ENCODE measurements at places on chromosomes 2 and 18.

GRCh38 chr2:135875491-135876065 lies 665 bp downstream of the MCM6 start:
- peak; percentile 20 for DNase-seq

GRCh38 chr2:26477911-26478253 lies at the start of gene OTOF:
OTOF (minus strand) TSS chr2:26478124.
- DNase-seq = peak; percentile 10

DNA sequence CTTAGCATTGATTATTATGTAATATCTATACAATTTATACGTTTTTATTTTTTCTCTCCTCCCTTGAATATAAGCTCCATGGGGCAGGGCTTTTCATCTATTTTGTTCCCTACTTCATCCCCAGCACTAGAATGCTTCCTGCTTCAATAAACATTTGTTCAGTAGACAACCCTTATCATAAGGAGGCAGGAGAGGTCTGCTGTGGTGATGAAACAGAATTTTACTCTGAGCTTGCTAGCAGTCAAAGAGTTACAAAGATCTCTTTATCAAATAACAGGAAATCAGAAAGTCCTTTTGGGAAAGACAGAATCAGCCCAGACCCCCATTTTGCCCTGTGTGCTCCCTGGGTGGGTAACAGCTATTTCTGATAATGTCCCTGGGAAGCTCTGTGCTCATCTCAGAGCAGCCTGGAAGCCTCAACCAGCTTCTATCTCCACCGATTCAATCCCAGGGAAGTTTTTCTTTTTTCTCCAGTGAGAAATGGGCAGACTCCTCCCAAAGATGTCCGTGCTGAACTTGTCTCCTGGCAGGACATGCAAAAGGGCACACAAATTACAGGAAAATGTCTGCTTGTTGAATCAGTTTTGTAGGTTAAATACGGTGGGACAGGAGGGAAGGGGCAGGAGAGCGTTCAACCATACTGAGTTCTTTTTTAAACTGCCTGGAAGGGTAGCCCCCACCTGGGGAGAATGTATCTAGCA lies 84.7 kb upstream of the PKDCC start:
- no peak for DNase-seq

DNA sequence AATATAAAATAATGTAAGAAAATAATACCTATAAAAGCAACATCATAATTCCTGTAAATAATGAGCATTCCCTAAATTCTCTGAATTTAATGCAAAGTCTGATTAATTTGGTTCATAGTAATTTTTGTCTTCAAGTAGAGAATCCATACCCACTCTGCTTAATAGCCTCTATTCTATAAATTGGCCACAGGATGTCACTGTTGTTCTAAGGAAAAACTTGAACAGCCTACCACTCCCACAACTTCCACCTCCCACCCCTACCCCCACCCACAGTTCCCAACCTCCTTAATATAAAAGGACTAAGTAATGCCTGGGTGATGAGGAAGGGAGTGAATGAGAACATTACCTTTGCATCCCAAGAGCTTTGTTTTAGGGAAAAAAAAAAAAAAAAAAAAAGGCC lies 27.2 kb upstream of the BBS5 start:
- DNase-seq = peak; percentile 4

GRCh38 chr2:28880193-28880592 lies 10.1 kb upstream of the TRMT61B start:
- no peak for DNase-seq

- DNase-seq = no peak
Observed at GRCh38 chr2:232273903-232274643, 104.5 kb upstream of the ALPP start.

GRCh38 chr2:220646424-220646823 lies 925.7 kb downstream of the EPHA4 start:
- DNase-seq = no peak

- DNase-seq = no peak
Observed at GRCh38 chr18:39480494-39481195, 1915.0 kb upstream of the CELF4 start.

GRCh38 chr2:181805228-181806038 lies 86.1 kb upstream of the ITPRID2 start:
- DNase-seq = no peak

DNA sequence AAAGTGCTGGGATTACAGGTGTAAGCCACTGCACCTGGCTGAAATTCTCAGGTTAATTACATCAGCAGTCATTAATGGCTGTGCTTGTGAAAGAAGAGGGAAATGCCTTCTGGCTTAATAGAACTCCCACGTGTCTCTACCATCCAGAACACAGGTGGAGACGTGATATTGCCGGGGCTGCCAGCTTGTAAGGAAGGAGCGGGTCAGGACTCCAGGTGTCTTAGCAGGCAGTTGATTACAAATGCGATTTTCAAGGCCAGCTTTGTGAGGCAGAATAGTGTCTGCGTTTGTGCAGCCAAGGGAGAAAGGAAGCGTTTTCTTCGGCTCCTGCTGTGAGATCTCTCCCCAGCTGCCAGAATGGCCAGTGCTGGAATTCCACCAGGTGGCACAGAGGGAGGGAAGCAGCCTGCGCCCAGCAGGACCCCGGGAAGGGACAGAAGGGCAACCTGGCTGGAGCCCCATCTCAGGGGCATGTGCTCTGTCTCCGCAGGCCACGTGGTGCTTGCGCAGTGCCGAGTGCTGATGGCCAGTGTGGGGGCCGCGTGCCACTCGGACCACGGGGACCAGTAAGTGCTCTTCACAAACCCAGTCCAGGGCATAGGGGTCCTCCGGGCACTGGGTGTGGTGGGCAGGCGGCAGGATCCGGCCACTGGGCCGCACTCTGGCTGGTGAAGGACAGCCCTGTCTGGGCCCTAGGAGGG lies 3.7 kb upstream of the ESPNL start:
- DNase-seq = no peak

DNA sequence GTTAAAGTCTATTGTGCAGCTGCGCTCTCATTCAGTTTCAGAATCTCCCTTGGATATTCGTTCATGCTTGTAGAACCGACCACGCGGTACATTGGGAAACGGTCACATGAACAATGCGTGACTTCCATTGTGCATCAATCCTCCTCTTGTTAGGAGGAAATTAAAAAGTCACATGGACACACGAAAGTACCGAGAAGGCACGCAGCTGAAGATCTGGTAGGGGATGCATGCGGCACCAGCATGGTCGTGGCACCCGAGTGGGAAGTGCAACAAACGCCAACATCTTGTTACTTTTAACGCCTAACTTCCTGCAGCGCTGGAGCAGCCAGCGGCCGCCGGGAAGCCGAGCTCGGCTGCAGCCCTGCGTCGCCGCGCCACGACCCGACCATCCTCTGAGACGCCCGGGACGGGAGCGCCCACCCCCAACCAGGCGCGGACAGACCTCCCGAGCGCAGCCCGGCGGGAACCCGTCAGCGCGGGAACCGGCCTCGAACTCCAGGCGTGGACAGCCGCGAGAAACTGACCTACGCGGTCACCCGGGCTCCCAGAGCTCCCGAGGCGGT lies 412 bp downstream of the OSBPL1A start:
- DNase-seq = peak; percentile 31

GRCh38 chr18:2480536-2480935 lies 90.8 kb downstream of the METTL4 start:
- no peak for DNase-seq

GRCh38 chr2:179991344-179991743 lies 15.8 kb downstream of the CWC22 start:
- DNase-seq = no peak

DNA sequence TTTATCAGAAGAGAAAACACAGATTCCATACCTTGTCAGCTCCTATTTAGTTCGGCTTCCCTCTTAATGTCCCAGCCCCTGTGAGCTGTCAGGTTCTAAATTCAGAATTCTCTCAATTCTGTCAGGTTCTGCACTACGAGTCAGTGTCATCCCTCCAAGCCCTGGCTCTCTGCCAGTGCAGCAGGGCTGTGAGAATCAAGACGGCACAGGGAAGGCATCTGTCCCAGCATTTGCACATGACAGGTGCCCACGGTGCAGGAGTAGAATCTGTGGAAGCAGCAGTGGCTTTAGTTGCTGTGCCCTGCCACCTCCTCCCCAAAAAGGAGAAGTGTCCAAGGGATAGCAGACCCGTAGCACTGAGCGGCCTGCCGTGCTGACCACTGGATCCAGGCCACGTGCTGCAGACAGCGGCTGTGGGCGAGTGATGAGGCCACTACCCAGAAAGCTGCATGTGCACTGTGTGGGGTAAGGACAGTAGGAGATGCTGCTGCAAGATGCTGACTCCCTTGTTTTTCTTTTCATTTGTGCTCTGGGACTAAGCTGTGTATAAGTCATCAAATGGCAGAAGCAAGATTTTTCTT lies 12.8 kb downstream of the RBFA start:
- DNase-seq = no peak

GRCh38 chr2:62398356-62398755 lies 107.6 kb downstream of the TMEM17 start:
- no peak for DNase-seq

DNA sequence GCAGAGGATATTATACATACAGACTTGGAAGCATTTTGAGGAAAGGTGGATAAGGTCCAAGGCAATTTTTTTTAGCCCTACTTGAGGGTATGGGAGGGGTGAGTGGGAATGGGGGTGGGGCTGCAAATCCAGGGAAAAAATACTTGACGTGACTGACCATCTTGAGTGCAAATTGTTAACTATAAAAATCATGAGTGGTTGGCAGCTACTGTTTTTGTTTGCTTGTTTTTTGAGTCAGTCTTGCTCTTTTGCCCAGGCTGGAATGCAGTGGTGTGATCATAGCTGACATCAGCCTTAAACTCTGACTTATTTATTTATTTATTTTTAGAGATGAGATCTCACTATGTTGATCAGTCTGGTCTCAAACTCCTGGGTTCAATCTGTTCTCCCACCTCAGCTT lies 458.8 kb downstream of the PIK3C3 start:
- no peak for DNase-seq

- peak; percentile 81 for DNase-seq
Observed at GRCh38 chr18:22032392-22032961, 136.9 kb upstream of the GATA6 start.

GRCh38 chr18:3972291-3972930 lies 482.7 kb downstream of the DLGAP1 start:
- no peak for DNase-seq

- DNase-seq = no peak
Observed at GRCh38 chr2:168667156-168667555, 135.3 kb upstream of the NOSTRIN start.

DNA sequence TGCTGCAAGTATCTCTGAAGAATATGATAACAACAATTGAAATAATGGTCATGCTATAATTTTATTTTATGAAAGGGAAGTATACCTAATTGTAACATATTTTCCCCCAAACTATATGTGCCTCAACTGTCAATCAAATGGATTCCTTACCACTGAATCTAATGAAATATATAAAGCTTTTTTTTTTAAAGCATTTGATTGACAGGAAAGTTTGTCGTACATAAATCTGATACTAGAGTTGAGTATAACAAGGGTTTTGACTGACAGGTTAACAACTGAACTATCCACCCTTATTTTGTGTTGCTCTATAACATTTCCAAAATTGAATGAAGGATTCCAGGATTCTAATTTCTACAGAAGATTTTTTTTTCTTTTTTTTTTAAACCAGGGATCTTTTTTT lies 1333.3 kb upstream of the SLC39A10 start:
- DNase-seq = no peak

GRCh38 chr2:153213022-153213421 lies 265.5 kb downstream of the RPRM start:
- no peak for DNase-seq

DNA sequence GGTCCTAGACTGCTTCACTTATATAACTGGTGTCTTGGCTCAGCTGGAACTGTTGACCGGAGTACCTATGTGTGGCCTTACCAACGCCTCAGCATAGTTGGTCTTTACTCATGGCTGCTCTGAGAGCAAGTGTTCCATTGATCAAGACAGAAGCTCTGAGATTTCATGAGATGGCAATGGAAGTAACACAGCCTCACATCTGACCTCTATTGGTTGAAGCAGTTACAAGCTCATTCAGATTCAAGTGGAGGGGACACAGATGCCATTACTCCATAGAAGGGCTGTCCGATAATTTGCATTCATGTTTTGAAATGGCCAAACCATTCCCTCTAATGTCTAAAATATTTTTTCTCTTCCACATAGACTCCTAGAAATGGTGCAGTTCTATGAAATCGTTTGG lies 46.4 kb upstream of the STK39 start:
- DNase-seq = no peak

DNA sequence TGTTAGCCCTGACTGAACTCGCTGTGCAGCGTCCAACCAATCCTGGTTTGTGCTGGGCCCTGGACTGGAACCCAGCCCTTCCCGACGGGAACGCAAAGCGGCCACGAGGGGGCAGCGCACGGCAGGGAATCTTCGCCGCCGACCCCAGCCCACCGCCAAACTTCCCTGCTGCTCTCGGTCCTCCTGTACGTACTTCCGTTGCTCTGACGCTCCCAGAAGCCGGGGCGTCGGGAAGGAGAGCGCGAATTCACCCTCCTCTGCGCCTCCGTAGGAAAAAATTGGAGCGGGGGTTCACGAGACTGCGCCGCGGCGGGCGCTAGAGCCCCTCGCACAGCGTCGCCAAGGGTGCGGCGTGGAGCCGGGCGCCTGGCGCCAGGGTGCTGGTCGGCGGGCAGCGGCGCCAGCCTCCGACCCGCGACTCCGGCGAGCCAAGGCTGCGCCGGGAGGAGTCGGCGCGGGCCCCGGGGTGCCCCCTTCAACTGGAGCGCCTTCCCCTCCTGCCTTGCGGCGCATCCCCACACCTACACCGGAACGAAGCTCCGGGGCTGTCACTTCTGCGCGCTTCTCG lies 873 bp upstream of the SH3RF3 start:
- peak; percentile 49 for DNase-seq

DNA sequence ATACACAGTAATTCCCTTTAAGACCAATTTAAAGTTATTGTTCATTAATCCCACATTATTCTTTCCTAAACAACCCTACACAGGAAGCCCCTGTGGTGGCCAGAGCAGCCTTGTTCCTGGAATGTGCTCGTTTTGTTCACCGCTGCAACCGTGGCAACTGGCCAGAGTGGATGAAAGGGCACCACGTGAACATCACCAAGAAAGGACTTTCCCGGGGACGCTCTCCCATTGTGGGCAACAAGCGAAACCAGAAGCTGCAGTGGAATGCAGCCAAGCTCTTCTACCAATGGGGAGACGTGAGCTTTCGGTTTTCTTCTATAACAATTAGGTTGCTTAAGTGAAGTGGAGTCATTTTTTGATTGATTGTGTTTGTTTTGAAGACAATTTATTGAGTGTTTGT lies 101.0 kb downstream of the UNC80 start:
- DNase-seq = no peak

GRCh38 chr2:148716378-148716920 lies 71.9 kb downstream of the EPC2 start:
- no peak for DNase-seq

Measured in non-pigmented ciliary epithelial cell (primary cell).